ENCODE measurements at places on chromosomes 7 and 10.
A peak's percentile ranks its signal among the peaks of the same experiment; 100 is the strongest.

DNA sequence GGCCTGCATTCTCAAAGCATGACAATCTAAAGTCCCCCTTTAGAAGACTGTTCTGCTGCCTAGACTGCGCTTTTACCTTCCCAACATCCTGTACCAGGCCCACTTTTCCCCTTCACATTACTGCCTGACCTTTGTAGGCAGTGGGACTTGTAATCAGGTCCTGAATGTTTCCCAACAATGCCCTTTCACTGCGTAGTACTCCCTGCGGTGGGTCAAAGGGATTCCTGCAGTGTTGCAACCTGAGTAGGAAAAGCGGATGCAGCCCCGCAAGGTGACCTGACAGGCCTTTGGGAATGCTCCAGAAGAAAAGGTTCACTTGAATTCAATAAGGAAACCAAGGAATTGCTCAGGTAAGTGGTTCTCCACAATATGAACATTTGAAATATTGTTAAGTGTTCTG, 4.9 kb upstream of the TCAF1 start:
- DNase-seq: no peak

DNA sequence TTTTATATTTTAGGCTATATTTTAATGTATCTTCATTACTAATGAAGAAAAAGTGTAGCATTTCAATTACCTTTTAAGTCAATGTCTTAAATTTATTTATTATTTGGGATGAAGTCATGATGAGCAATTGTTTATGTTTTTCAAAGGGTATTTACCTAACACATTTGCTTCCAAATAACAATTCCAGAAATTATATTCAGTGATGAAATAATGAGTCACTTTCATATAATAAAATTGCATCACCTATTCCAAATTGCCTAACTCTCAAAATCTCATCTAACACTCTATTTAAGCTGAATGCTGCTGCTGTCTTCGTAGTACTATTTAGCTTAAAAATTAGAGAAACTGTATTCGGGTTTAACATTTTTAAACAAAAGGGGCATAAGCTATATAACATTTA, 97.7 kb downstream of the PRKG1 start:
- DNase-seq: no peak

DNA sequence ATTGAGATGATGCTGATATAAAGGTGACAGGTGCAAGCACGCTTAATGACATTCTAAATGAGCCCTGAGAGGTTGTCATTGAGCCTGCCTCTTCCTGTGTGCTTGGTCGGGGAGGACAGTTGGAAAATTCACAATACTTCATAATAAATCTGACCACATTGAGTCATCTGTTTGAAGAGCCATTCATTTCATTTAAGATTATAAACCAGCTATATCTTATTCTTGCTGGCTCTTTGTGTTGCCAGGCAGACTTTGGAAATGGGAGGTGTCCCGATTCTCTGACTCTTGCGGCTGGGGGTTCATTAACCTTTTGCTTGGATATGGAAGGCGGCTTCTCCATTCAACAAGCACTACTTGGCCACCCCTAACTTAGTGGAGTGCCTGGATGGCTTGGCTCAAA, 198.2 kb downstream of the FANK1 start:
- no peak for DNase-seq

GRCh38 chr7:128247108-128247507, 6.0 kb downstream of the LEP start:
- no peak for DNase-seq

- no peak for DNase-seq
These were observed 12.1 kb upstream of the KPNA7 start for GRCh38 chr7:99219985-99220384.

DNA sequence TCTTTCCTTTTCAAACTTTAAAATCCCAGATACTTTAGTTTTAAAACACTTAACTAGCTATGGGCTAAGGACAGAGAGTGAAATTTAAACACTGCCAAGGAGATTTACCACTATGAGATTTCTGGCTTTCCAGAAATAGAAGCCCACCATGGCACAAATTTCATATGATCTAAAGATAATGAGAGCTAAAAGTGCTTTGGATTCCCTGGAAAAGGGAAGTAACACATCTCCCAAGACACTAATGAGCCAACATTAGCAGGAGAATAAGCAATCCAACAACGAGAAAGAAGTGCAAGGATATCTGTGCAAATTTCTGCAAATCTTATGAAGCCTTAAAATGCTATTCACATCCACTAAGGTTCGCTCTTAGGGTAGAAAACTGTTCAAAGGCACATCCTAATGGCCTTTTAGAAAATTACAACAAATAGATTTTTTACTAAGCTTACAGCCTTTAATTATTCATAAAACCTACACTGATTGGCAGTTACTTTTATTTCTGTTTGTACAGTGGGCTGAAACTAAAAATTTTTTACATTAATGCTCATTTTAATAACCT, 100.3 kb downstream of the RAPGEF5 start:
- DNase-seq: no peak

- no peak for DNase-seq
These were observed 78.0 kb upstream of the BET1 start for GRCh38 chr7:94082126-94082525.

DNA sequence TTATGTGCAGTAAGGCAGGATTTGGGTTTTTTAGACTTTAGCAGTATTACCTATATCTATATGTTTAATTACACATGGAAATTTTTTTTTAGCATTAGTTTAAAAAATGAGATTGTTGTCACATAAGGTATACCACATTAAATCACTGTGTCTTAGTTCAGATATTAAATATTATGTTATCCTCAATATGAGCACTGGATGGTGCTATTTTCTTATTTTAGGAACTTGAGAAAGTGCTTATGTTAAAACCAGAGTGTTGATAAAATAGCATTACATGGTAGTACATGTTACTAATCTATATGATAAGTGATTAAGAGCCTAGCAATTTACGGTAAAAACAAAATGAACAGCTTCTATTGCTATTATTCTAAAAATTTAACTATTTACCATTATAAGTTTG, 28.8 kb downstream of the MIOS start:
- DNase-seq: no peak

DNA sequence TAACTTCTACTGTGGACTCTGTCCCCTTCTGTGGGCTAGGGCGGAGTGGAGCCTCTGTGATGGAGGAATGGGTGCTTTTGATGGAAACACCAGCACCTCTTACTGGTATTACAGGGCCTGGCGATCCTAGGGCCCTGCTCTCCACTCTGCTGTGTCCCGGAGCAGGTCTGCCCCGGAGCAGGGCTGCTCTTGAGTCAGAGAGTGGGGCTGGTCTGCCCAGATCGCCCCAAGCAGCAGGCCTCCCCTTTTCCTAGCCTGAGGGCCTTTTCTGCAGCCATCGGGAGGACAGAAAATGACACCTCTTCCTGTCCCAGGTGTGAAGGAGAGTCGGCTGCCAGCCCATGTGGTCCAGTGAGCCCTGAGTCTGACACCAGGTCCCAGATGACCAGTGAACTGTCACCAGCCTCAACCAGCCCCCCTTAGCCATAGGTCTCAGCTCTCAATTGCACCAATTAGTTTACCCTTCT, 1.4 kb downstream of the ZNF282 start:
- no peak for DNase-seq

DNA sequence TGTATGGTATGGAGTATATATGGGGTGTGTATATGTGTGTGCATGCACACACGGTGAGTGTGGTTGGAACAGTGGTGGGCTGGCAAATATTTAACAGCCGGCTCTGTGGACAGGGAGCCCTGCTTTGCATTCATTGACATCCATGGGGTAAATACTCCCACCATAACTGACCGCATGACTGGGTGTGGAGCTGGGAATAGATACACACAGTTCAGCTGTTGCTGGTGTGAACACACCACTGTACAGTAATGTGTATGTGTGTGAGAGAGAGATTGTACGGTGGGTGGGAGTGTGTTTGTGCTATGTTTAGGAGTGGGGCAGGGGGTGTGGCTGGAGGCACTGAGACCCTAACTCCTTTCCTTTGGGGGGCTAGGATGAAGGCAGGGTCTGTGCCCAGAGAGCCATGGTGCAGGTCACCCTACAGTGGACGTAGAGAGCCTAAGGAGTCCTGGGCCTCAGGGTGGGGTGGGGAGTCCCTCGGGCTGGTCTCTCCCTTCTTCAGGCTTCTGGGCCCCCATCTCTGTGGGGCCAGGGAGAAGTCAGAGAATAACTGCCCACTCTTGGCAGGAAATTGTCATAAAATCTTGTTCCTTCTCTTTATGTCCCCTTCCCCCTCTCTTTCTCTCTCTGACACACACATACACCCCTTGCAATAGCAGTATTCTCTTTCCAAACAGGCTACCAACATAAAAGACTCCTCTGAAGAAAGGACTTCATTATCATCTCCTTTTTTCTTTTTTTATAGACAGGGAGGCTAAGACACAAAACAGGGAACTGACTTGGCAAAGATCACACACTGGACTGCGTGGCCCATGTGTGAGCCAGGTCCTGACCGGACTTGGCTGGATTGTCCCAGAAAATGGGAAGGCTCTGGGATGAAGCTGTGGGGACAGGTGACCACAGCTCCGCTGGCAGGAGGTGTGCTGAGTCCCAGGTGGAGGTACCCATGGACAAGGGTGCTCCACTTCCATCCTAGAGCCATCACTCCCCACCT, 3.2 kb downstream of the SFRP5 start:
- no peak for DNase-seq

- DNase-seq: no peak
These were observed 23.7 kb downstream of the CRPPA start for GRCh38 chr7:16397501-16398145.

DNA sequence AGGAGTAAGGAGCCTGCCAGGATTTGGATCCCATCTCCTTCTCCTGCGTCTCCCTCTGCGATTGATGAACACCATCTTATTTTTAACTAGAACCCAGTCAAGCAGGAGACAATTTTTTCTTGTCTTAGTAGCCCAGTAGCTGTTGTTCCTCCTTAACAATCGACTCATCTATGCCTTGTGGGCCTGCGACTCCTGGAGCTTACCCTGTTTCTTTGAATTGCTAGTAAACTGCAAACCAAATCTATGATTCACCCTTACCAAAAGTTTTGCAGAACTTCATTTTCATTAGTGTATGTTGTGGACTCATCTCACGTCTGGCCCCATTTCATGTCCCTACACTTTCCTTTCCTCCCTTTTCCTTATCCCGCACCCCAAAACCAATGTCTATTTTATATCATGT, 37.7 kb downstream of the TRIL start:
- no peak for DNase-seq

DNA sequence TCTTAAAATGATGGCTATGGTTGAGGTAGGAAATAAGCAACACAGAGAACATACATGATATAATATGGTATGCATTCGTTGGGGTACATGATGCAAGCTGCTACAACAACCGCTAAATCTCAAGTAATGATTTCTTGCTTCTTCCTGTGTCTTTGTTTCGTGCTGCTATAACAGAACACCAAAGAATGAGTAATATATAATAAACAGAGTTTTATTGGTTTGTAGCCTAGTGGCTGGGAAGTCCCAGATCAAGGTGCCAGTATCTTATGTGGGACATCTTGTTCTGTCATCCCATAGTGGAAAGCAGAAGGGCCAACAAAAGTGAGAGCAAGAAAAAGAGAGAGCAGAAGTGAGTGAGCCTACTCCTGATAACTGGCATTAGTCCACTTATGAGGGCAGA, 689.7 kb downstream of the SUGCT start:
- no peak for DNase-seq

- no peak for DNase-seq
These were observed 14.5 kb downstream of the OR2A14 start for GRCh38 chr7:144137501-144137900.

GRCh38 chr10:101346177-101346576, 7.8 kb upstream of the BTRC start:
- DNase-seq: no peak

- DNase-seq: no peak
These were observed 74.2 kb downstream of the RHOBTB1 start for GRCh38 chr10:60869652-60870415.

GRCh38 chr7:70947181-70947580, 184.8 kb upstream of the GALNT17 start:
- DNase-seq: no peak

GRCh38 chr7:98251231-98251600, 816 bp downstream of the TECPR1 start:
- no peak for DNase-seq

GRCh38 chr7:104814126-104814525, 199.9 kb upstream of the KMT2E start:
- no peak for DNase-seq

- DNase-seq: no peak
These were observed 227.8 kb downstream of the ARHGAP21 start for GRCh38 chr10:24495666-24496460.

DNA sequence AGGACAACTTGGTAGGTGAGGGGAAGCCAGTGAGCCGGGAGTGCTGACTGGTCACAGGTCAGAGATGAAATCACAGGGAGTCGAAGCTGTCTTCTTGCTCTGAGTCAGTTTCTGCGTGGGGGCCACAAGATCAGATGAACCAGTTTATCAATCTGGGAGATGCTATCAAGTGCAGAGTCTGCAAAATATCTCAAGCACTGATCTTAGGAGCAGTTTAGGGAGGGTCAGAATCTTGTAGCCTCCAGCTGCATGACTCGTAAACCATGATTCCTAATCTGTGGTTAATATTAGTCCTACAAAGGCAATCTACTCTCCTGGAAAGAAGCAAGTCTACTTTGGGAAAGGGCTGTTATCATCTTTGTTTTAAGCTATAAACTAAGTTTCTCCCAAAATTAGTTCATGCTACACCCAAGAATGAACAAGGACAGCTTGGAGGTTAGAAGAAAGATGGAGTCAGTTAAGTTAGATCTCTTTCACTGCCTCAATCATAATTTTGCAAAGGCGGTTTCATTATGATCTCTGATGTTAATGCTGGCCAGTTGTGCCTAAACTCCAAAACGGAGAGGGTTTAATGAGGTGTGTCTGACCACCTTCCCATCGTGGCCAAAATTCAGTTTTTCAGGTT, 8.4 kb upstream of the LMOD2 start:
- DNase-seq: no peak

GRCh38 chr7:28151965-28152364, 28.6 kb downstream of the JAZF1 start:
- DNase-seq: peak; percentile 44

DNA sequence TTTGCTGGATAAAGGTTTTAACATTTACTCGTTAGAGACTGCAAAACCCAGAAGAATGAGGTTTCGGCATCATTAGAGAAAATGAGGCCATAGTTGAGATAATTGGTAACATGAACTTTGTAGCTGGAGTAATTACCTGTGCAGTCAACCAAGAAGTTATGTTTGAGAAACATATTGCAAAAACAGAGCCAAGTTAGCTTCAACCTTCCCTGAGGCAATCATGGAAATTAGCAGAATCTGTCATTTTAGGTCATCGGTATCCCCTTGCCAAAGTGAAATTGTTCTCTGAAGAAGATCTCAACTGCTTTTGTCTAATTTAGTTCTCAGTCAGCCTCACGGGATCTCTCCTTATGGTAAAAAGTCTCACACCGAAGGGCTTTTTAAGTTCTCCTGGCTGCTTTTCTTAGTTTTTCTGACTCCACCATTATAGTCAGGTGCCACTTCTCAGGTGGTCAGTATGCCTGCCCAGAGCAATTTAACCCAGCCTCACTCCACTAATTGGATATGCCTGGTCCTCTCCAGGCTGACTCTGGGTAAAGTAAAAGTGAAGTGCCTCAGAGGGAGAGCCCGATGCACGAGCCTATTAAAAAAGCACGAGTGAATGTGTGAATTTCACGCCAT, 52.5 kb downstream of the NRCAM start:
- no peak for DNase-seq

GRCh38 chr7:77368974-77369373, 47.2 kb downstream of the GSAP start:
- DNase-seq: no peak
